ENCODE measurements at places on chromosomes 3 and 15.

DNA sequence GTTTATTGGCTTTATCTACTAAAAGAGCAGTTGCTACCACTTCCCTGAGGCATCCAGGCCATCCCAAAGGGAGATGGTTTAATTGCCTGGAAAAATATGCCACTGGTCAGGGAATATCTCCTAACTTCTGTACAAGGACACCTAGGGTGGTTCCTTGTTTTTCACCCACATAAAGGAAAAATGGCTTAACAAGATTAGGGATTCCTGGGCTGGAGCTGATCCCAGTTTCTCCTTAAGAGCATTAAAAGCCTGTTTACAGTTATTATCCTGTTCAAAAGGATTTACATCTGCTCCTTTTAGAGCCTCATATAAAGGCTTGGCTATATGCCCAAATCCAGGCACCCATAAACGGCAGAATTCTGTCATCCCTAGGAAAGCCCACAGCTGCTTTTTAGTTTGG lies 70.2 kb upstream of the WNT7A start:
- no peak for DNase-seq

DNA sequence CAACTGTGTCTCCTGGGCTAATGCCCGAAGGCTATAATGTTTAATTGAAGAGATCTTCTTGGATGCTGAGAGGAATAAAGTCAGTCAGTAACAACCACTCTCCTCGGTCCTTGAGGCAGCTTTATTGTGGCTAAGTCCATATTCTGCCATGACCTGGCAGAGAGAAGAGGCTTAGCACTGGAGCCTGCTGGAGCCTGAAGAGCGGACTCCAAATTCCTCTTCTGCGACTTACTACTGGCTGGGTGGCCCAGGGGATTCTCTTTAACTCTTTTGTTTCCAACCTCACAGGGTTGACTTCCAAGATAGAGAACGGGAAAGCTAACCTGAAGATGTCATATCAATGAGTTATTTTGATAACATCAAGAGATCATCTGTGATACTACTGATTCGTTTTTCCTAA lies 71.1 kb downstream of the MYO1E start:
- no peak for DNase-seq

DNA sequence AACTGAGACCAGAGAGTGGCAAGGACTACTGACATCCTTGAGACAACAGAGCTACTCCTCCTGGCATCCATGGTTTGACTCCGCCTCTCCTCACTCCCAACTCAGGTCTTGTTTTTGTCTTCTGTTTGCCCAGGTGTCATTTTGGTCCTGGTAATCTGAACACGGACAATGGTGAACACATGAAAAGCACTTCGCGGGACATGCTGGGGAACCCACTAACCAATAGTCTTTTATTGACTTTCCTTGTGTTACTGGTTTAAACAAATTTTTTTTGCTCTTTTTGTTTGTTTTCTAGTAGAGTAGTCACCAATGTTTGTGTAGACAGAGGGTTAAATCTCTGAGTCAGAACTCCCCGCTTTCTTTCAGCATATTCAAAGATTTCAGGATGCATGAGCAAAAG lies 38.4 kb downstream of the LARP6 start:
- no peak for DNase-seq

- DNase-seq = no peak
Measured at GRCh38 chr15:57321485-57321884, 54.8 kb upstream of the CGNL1 start.

DNA sequence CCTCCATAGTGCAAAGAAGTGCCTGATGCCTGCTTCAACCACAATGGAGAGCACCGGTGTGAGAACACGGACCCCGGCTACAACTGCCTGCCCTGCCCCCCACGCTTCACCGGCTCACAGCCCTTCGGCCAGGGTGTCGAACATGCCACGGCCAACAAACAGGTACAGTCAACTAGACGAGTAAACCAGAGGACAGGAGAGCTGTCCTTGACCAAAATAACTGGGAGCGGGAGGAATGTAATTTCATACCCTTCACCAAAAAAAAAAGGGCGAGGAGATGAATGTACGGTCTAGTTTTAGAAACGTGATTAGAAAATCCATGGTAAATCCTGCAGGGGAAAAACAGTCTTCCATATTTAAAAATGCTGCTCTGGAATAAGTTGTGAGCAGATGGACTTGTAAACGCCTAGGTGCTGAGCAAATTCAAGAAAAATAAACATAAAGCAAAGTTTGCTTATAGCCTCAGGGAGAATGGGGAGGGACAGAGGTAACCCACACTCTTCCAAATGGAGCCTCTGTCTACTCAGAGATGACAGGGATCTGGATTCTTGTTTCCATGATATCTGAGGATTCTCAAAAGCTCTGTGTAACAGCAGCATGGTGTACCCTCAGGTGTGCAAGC lies 8.4 kb downstream of the THBS1 start:
- DNase-seq = no peak

DNA sequence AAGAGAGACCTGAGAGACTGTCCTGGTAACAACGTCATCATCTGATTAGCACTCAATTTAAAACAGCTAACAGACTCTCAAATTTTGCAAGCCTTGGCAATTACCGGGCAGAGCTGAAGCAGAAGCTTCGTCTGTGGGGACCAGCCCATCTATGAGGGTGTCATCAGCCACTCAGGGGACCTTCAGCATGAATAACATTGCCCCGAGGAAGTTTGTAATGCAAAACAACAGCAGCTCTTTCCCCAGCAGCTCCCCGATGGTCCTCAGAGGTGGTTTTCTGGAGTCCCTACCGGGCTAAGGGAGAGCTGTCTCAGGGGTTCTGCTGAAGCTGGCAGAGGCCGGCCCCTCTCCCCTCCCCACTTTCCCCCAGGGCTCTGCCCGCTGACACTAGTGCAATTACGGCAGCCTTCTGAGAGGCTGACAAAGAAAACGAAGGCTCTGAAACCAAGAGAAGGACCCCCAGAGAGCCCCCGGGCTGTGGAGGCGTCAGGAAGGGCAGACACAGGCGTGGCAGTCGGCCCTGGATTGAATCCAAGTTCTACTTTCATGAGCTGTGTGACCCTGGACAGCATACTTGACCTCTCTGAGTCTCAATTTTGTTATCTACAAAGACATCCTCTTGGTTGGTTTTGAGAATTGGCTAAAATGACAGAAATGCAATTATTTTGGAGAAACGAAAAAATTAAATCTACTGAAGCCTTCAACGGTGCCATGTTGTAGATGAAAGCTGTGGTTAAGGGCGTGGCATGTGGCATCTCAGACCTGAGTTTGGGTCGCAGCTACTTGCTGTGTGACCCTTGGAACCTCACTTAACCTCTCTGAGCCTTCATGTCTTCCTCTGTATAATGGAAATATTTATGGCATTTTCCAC lies 102.1 kb upstream of the TLE3 start:
- DNase-seq = no peak

GRCh38 chr15:80608688-80609087 lies 86.4 kb upstream of the ABHD17C start:
- DNase-seq = no peak

GRCh38 chr3:194623449-194624290 lies 9.5 kb downstream of the TMEM44 start:
- DNase-seq = no peak

GRCh38 chr3:128408693-128409623 lies 57.7 kb downstream of the DNAJB8 start:
- no peak for DNase-seq

DNA sequence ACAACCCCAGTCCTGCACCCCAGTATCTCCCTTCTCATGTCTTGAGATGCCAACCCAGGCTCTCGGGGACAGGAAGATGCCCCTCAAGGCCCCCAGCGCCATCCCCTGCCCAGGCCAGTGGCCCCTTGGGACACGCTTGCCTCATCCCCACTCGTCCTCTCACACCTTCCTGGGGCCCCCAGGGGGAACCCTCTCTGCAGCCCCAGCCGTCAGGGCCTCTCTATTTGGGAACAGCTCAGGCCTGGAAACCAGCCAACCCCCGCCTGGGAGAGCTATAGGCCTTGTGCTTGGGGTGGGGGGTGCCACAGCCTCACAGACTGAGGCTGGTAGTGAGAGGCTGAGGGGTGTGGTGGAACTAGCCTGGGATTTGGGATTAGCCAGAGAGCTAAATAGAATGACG lies 7.8 kb downstream of the LINGO1 start:
- DNase-seq = no peak

DNA sequence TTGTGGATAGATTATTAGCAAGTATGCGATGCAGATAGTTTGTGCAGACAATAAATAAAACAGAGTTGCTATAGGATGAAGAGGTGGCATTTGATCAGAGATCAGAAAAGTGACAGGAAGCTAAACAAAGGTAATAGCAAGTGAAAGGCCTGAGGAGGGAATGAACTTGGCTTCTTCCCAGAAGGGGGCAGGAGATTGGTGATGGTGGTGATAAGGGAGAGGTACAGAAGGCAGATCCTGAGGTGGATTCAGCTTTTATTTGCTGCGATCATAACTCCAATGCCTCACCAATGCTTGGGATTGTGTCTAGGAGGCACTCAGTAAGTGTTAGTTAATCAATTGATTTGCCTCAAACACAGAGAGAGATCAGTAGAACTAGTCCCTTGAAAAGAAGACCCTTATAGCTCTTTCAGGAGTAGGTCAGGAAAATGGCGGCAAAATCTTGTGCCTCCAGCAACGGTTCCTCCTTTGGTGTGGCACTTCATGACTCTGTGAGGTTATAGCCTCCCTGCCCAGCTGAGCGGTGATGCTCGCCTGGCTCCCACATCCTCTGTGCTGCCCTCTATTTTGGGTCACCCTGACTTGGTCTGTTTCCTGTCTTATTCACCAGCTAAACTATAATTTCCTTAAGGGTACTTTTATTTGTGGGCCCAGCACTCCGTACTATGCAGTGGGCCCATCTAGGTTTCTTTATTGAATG lies 37.5 kb downstream of the TGFBR2 start:
- peak; percentile 58 for DNase-seq

DNA sequence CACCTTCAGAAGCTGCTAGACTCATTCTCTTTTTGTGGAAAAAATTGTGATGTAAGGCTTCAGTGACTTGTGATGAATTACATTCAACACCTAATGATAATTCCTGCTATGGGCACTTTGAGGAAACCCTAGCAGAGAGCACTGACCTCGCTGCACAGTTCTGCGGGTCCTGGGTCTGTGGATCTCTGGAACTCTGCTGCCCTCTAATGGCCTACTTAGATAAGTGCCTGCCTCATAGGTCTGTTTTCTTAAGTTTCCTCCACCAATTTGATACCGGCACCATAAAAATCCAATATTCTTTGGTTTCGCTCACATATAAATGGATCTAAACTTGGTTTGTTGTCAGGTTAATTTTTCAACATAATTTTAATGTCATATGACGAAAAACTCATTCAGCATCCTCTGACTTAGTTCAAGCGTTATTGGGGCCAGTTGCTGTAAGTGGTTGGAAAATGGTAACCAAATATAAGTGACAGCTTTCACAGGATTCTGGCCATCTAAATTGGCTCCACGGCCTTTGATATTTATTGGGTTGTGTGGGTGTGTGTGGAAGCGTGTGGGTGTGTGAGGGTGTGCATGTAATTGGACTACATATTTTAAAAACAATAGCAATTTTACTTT lies 10.4 kb downstream of the SLITRK3 start:
- DNase-seq = peak; percentile 46

DNA sequence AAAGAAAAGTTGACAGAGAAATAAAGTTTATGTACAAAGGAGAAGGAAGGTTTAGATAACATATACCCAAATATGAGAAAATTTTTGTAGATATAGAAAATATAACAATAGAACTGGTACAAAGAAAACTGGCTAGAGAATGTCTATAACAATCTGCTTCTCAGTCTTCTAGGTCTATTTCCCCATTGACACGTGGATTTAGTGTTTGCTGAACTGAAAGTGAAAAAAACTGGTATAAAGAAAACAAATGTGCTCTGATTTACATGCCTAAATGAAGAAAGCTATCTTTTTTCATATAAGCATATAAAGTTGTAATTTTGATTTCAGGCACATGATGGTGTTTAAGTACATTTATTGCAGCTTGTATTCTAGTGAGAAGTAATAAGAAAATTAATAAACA lies 9.8 kb downstream of the KCNMB2 start:
- DNase-seq = no peak

- no peak for DNase-seq
Measured at GRCh38 chr3:147403511-147403910, 2.8 kb downstream of the ZIC4 start.

- DNase-seq = no peak
Measured at GRCh38 chr15:59154243-59154642, 49.3 kb downstream of the CCNB2 start.

- DNase-seq = no peak
Measured at GRCh38 chr3:123693584-123694190, 108.8 kb upstream of the HACD2 start.

DNA sequence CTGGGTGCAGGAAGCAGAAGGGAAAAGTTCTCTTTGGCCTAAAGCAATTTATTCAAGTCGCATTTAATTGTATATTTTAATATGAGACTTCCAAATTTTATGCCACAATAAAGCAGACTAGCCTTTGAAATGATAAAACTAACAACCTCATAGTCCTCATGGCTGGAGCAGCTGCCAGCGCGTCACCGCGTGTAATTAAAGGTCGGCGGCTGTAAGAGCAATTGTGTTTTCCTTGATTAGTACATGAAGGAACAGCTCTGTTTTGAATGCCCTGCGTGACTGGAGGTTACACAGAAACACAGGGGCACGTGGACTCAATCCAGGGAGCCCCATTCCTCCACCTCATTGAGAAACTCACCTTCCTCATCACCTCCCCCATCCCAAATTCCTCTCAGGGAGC lies 10.1 kb upstream of the LRRC15 start:
- DNase-seq = no peak

GRCh38 chr3:26647078-26647477 lies 24.5 kb downstream of the LRRC3B start:
- DNase-seq = no peak

- no peak for DNase-seq
Measured at GRCh38 chr3:125045965-125046364, 9.8 kb downstream of the HEG1 start.

- no peak for DNase-seq
Measured at GRCh38 chr3:120436523-120437050, 14.2 kb downstream of the FSTL1 start.

DNA sequence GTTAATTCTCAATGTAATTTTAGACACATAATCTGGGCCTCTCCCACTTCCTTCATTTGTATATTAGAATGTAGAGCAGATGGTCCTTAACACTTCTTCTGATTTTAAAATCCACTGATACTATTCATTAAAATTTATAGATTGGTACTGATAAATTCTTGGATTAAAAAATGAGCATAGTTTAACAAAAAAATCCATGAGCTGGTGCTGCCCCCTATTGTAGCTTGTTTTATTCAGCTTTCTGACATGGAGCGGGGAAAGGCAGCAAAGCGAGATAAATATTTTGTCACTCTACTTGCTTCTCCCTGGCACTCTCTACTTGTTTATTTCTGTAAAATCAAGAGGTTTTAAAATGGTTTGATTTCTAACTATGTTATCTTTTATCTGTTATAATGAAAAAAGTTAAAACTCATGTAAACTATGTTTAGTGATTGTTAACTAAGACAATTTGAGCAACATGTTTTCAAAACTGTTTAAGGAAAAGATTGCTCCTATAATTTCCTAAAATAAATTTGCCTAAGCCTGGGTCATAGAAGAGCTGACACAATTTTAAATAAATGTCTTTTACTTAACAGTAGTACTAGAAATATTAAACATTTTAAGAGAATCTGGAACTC lies 26.5 kb upstream of the PLOD2 start:
- DNase-seq = no peak

GRCh38 chr3:99170867-99171517 lies 269.5 kb upstream of the DCBLD2 start:
- no peak for DNase-seq

- DNase-seq = no peak
Measured at GRCh38 chr15:96849271-96849900, 518.9 kb downstream of the NR2F2 start.

GRCh38 chr15:80620931-80621330 lies 74.2 kb upstream of the ABHD17C start:
- no peak for DNase-seq

- DNase-seq = no peak
Measured at GRCh38 chr15:40051616-40052415, 12.8 kb upstream of the SRP14 start.

- DNase-seq = no peak
Measured at GRCh38 chr3:3443482-3443881, 264.0 kb upstream of the CRBN start.
